ENCODE measurements at places on chromosomes 16 and 17.

DNA sequence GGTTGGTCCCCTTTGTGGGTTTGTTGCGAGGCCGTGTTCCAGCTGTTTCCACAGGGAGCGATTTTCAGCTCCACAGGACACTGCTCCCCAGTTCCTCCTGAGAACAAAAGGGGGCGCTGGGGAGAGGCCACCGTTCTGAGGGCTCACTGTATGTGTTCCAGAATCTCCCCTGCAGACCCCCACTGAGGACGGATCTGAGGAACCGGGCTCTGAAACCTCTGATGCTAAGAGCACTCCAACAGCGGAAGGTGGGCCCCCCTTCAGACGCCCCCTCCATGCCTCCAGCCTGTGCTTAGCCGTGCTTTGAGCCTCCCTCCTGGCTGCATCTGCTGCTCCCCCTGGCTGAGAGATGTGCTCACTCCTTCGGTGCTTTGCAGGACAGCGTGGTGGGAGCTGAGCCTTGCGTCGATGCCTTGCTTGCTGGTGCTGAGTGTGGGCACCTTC lies 27.3 kb upstream of the STH start:
- DNase-seq = peak; percentile 65

DNA sequence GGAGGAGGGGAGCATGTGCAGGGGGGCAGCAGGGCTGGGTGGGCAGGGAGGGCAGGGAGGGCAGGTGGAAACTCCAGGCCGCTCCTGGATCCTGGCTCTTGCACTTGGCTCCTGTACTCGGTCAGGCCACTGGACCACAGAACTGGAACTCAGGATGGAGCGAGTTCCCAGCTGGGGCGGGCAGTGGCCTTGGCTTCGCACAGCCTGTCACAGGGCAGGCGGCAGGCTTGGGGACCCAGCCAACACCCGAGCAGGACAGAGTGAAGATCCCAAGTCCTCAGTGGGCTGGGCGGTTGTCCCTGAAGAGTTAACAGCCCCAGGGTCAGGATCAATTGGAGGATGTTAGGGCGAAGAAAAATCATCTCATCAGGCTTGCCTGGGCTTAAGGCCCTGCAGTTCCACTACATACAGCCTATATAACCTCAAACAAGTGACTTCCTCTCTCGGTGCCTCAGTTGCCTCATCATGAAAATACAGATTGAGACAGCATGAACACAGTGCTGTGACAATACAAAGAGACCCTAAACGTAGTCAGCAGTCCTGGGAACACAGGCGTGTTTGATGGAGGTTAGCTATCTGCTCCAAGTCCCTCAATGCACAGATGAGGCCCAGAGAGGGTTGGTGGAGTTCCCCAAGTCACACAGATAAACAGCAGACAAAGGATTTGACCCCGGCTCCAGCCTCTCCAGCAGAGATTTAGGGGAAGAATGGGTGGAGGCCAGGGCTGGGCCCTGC lies 21.9 kb downstream of the ZNF423 start:
- no peak for DNase-seq

DNA sequence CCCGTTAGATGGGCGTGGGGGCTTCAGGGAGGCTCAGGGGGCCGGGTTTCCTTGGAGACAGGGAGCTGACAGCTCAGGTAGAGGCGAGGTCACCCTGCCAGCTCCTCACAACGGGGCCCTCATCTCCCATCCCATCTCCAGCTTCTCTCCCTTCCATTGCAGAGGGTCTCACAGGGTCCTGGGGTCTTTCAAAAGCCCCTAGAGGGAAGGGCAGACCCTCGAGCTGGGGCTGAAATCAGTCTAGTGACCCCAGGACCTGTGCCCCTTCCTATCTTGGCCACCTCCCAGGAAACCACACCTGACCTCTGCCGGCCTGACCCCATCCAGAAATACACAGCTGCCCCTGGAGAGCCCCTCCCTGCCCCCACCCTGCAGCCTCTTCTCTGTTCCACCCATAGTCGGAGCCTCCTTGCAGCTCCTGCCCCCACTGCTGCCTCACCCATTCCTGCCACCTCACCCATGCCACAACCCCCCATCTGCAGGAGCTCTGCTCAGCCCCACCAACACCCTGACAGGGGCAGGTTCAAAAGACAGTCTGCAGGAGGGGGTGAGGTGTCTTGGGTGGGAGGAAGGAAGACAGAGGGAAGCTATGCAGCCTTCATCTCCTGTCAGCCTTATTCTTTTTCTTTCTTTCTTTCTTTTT lies 23.4 kb downstream of the PIK3R5 start:
- DNase-seq = no peak

DNA sequence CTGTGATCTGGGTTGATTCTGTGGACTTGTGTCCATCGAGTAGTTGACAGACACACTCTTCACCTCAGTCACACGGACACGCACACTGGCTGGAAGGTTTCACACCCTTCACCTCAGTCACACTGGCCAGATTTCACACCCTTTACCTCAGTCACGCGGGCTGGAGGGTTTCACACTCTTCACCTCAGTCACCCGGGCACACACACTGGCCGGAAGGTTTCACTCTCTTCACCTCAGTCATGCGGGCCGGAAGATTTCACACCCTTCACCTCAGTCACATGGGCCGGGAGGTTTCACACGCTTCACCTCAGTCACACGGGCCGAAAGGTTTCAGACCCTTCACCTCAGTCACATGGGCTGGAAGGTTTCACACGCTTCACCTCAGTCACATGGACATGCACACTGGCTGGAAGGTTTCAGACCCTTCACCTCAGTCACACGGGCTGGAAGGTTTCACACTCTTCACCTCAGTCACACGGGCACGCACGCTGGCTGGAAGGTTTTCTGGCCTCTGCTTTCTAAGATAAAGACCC lies 96.2 kb downstream of the PGS1 start:
- no peak for DNase-seq

DNA sequence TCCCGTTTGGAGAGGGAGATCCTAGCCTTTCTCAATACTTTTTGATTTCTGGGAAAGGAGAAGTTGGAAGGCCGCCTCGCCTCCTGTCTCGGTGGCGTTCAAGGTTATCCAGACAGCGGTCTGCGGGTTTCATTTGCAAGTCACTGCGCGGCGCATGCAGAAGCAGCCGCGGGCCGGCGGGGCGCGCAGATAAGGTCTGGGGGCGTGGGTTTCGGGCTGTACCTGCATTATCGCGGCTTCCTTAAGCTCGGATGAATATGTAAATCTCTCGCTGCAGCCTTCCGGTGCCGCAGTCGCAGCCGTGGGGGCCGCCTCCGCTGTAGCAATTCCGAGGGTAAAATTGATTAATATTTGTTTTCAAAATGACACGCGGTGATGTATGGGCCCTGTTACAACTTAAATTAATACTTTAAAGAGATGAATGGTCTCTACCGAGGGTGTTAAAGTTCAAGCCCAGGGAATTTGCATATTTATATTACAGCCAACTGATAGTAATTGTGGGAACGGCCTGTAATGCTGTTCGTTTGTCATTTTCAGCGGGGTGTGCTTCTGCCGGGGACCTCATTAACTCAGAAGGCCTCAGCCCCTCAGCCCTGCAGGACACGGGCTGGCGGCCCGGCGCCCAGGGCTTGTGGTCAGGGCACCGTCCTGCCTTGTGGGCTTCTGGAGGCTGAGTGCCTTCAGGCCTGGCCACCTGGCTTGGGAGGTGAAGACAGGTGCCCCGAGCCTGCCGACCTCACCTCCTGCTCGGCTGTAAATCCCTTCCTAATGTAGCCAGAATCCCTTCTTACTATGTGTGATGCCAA lies 99.4 kb downstream of the CYLD start:
- DNase-seq = peak; percentile 78

DNA sequence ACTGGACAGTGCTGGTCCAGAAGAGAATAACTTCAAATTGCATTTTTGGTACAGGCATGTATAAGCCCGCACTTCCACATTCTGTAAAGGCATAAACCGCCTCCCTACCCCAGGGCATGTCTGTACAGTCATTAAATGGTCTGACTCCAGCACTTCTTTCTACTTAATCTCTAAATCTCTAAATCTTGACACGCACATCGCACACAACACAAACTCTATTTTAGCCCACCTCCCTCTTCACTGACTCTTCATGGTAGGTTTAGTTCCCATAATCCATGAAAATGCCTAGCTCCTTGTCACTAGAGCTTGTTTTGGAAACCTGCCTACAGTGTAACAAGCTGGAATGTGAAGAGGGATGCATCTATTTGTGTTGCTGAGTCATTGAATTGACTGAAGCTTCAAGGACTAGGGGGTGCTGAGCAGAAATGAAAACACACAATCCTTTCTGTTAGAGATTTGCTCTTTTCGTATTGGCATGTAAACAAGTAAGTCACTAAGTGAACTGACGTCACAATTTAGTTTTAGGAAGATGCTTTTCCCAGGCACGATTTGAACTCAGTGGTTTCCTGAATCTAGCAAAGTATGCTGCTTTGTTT lies 1.6 kb upstream of the DUSP14 start:
- peak; percentile 72 for DNase-seq

DNA sequence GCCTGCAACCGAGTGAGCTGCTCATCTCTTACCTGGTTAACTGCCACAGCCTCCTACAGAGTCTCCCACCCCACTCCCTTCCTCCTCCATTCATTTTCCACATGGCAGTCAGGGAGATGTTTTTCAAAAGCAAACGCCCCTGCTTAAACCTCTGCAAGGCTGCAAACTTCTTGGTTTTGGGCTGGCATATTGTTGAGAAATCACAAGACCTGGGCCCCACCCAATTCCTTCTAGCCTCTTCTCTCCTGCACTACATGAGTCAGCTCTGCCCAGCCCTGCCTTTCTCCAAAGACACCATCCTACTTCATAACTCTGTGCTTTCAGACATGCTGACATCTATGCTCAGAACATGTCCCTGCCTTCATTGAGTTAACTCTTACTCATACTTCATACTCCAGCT lies 136.1 kb downstream of the SPACA3 start:
- DNase-seq = no peak

- DNase-seq = no peak
These were observed 64.1 kb downstream of the RMI2 start for GRCh38 chr16:11409398-11409797.

GRCh38 chr17:45299361-45299760 lies 17.5 kb downstream of the MAP3K14 start:
- no peak for DNase-seq

GRCh38 chr16:65958086-65958485 lies 408.4 kb upstream of the CDH5 start:
- DNase-seq = no peak

DNA sequence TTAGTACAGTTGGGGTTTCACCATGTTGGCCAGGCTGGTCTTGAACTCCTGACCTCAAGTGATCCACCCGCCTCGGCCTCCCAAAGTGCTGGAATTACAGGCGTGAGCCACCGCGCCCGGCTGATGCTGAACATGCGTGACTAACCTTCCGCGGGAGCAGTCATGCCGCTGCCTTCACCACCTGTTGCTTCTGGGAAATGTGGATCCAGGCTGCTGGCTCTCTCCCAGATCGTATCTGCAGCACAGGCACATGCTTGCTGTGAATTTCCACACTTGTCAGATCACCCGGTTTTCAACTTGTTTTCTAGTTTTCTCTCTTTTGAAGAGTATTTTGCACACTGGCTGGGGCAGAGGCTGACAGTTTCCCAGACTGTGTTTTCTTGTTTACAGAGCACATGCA lies 97.9 kb downstream of the ADCY9 start:
- DNase-seq = no peak

DNA sequence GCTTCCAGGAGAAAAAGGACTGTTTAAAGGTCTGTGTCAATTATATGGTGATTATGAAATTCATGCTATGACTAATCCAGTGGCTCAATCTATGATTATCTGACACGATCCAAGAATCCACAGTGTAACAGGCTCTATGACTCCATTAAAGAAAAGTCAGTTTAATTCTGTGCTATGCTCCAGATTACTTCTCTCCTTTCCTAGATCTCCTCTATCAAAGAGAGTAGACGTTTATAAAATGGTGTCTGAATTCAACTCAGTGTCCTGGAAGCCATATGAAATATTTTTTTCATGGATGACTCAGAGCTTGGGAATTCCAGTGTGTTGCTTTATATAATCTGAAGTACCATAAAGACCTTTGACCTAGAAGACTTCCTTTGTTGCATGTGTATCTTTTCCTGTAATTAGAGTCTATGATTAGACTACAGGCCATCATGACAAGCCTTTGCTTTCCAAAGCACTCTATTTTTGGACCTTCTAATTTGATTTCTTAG lies 27.0 kb upstream of the NF1 start:
- no peak for DNase-seq

DNA sequence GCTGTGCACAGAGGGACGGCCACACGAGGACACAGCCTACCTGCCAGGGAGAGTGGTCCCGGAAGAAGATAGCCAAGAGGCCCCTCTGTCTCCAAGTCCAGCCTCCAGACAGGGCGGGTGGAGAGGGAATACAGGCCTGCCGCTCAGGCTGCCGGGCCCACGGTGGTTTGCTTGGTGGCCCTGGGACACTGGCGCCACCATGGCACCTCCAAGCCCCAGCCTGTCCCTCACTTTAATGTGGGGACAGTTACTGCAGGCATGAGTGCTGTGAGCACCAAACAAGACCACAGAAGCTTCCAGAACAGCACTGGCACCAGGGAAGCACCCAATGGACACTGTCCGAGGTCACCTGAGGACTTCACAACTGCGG lies 22.0 kb upstream of the CHMP6 start:
- DNase-seq = no peak

DNA sequence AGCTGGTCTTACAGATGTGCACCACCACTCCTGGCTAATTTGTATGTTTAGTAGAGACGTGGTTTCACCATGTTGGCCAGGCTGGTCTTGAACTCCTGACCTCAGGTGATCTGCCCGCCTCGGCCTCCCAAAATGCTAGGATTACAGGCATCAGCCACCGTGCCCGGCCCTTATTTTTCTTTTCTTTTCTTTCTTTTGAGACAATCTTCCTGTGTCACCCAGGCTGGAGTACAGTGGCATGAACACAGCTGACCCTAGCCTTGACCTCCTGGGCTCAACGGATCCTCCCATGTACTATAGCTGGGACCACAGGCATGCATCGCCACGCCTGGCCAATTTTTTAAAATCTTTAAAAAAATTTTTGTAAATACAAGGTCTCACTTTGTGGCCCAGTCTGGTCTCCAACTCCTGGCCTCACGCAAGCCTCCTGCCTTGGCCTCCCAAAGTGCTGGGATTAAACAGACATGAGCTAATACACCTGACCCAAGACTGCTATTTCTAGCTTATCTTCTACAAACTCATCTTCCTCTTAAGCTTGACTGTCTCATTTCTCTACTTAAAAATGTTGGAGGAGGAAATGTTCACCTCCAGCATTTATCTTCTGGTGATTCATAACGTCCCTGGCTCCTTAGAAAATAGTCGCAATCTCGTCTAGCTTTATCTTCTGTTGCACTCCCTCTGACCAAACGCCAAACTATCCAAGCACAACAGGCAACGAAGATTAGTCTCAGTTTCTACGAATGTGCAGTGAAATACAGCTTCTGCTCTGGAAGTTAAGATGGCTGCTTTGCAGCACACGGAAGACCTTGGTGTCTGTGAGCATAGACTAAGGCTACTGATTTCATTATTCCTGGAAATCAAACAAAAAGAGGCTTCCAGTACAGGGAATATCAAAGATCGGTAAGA lies 8.2 kb upstream of the TMEM94 start:
- DNase-seq = no peak

DNA sequence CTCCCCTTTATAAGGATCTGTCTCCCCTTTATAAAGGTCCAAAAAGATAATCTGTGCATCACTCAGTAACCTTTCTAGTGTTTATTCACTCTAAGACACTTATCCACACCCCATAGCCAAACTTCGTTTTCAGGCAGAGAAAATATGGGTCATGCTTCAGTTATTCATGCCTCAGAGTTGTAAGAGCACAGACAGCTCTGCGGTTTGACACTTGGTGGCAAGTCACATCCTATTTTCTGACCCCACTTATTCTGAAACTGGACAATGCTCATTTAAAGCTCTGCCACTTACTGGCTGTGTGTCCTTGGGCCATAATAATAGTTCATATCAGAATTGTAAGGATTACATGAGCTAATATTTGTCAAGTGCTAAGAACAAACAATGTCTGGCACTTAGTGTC lies 2.0 kb upstream of the KRTAP2-1 start:
- no peak for DNase-seq

GRCh38 chr17:29292992-29293889 lies 707 bp downstream of the NUFIP2 start:
- DNase-seq = peak; percentile 84

Measured in GM23338 (cell line).